Stimulated activated effector memory CD8-positive, alpha-beta T cell treated with anti-CD3 and anti-CD28 coated beads, Interleukin-12 subunit alpha, Interleukin-12 subunit beta, amount 100 ng/mL, for 72 hours (primary cell): ENCODE measurements at places on chromosomes 5 and 9.

GRCh38 chr5:179167871-179168451 is 107.8 kb downstream of the ZNF354C start:
- no peak for DNase-seq

- no peak for DNase-seq
These were observed 184.0 kb downstream of the CACNA1B start for GRCh38 chr9:138061631-138062030.

GRCh38 chr9:73689051-73689870 is 537.6 kb downstream of the ANXA1 start:
- DNase-seq, result no peak

- no peak for DNase-seq
These were observed 92.9 kb downstream of the EHMT1 start for GRCh38 chr9:137711678-137712105.

- DNase-seq, result no peak
These were observed 72.2 kb downstream of the HSD17B4 start for GRCh38 chr5:119524485-119524884.

DNA sequence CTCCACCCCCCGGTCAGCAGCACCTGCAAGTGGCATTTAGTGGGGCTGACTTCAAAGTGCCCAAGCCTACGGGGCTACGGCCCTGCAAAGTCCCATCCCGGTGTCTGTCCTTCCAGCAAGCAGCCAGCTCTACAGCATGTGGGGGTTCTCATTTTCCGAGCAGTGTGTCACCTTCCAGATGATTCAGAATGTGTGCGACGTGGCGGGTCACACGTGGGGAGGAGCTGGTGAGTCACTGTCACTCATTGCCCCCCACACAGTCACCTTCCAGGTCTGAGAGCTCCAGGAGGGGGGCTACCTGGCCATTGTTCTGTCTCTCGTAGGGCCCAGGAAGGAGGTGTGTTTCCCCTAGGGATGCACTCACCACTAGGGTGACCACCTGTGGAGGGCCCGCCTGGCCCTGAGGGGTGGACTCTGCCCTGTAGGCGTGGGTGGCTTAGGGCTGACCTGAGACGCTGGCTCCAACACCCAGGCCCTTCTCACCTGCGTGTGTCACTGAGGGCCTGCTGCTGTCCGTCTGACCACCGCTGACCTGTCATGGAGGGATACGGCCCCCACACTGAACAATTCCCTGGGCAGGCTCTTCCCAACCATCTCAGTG is 70.2 kb downstream of the SEMA4D start:
- DNase-seq, result peak; percentile 61

GRCh38 chr5:89303033-89303480 is 420.1 kb upstream of the MEF2C start:
- DNase-seq, result no peak
